ENCODE measurements at places on chromosomes 1 and 21.

GRCh38 chr1:93433407-93433961, 14.4 kb upstream of the FNBP1L start:
- DNase-seq, result no peak

DNA sequence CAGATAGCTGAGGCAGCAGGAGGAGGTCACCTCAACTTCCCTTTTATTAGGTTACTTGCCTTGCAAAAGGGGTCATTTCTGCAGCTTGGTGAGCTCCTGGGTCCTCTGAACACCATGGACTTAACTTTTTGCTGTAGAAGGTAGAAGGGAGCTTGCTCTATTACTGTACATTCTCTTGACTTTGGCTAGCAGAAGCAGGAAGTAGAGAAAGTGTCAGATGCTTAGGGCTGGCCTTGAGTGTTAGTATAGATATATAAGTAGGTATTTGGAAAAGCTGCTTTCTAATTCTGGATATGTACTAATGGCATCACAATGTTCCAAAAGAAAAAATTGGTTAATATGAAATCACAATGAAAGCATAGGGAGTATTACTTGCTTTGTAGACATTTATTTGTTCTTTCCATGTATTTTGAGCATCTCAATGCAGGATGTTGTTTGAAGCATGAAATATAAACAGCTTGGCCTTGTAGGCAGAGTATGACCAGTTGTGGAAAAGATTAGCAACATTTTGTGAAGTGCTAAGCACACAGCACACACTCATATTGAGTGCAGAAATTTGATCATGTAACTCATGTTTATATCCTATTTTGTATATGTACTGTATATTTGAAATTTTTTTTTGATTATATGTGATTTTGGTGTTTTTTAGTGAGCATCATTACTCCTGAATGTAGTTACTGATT, 108.8 kb downstream of the DYRK1A start:
- no peak for DNase-seq

DNA sequence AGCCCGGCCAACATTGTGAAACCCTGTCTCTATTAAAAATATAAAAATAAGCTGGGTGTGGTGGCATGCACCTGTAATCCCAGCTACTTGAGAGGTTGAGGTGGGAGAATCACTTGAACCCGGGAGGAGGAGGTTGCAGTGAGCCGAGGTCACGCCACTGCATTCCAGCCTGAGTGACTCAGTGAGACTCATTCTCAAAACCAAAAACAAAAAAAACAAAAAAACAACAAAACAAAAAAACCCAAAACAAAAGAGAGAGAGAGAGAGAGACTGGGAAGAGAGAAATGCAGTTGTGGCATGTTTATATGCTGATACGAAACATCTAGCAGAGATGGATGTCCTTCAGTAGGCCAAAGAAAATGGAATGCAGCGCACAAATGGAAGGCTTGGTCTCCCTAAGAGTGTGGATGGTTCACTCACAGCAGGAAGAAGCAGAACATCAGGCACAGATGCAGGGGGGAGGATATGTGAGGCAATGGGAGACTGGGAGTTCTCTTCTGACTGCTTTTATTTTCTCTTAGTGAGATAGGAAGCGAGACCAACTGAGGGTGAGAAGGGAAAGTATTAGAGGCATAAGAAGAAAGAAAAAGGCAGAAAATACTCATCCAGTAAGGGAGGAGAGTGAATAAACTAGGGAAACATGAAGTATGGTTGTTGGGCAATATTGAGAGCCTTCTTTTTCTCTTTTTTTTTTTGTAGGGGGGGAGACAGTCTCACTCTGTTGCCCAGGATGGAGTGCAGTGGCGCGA, 16.0 kb downstream of the THEM4 start:
- peak; percentile 8 for DNase-seq

DNA sequence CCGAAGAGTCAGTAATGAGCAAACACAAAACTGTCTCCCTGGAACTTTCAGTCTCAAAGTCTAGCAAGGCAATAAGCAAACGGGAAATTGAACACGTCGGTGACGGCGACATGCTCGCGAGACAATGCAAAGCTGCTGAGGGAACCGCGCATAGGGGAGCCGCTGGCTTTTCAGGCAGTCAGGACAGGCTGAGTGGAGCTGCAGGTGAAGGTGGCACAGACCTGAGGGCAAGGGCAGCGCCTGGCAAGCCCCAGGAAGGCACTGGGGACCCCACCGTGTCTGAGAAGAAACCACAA, 4.9 kb downstream of the INTS11 start:
- no peak for DNase-seq

- no peak for DNase-seq
These were observed 9.0 kb downstream of the HCRTR1 start for GRCh38 chr1:31626223-31627207.

GRCh38 chr1:5396593-5396992, 595.6 kb downstream of the NPHP4 start:
- no peak for DNase-seq

DNA sequence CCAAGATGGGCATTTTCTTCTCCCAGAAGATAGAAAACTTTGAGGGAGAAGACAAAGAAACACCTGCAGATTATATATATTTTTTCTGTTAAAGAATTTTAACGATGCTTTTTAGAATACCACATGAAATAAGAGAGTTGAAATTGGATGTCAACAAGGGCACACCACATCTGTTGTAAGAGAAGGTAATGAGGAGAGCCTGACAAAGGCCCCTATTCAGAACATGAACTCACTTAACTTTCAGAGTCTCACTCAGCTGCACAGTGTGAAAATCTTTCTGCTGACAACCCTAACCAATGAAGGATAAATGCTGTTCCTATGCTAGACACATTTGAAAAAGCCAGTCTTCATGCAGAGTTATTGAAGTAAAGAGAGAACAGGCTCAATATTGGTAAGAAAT, 7.3 kb downstream of the KRTAP22-2 start:
- no peak for DNase-seq

All from bronchial epithelial cell (primary cell).